NCI-H446 (cell line): ENCODE measurements at places on chromosomes 4 and X.

- DNase-seq: no peak
Observed at GRCh38 chr4:15488136-15488535, 18.5 kb downstream of the CC2D2A start.

GRCh38 chr4:67608027-67608426 is 49.5 kb downstream of the STAP1 start:
- DNase-seq: no peak

- DNase-seq: no peak
Observed at GRCh38 chr4:76012388-76012801, 5.1 kb upstream of the CXCL9 start.

DNA sequence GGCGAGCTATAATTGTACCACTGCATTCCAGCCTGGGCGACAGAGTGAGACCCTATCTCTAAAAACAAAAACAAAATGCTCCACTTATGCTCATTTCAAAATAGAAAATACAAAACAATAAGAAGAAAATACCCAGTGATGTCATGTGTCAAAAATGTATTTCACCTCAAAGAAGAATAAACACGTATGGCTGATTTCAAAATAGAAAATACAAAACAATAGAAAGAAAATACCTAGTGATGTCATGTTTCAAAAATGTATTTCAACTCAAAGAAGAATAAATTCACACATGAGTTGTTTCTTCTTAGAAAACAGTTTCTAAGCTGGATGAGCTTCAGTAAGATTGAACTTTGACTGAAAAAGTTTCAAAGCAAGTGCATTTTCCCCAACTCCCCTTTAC is 20.3 kb upstream of the PDCL2 start:
- no peak for DNase-seq

DNA sequence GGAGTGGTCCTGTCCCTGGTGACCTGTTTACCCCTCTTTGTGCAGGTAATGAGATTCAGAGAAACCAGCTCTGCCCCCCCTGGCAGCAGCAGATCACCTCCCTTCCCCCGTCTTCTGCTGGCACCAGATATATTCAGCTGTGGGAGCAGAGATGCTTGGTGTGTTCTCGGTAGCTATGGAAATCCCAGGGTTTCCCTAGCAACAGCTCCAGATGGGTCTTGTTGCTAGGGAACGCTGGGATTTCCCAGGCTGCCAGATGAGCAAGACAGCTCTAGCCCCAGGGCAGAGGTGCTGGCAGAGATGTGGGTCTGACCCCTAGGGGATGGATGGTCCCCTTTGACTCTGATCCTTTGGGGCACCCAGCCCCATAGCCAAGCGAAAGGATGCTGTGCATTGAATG is 20.2 kb downstream of the CETN2 start:
- DNase-seq: no peak

- DNase-seq: no peak
Observed at GRCh38 chr4:153152501-153153338, 51.5 kb upstream of the TRIM2 start.

DNA sequence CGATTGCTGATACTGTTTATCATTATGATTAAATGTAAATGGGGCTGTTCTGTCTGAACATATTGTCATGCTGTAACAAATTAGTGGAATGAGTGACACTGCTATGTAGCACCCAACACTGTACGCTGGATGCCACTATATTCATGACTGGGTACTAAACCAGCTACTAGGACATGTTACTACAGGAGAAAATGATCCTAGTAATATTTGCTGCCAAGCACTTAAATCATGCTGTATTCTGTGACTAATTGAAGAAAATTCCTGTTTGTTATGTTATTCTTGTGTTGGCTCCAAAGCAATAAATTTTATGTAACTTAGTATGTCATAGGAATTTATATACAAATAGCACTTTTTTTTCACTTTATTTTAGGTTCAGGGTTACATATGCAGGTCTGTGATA is 804.2 kb downstream of the CENPC start:
- DNase-seq: no peak

DNA sequence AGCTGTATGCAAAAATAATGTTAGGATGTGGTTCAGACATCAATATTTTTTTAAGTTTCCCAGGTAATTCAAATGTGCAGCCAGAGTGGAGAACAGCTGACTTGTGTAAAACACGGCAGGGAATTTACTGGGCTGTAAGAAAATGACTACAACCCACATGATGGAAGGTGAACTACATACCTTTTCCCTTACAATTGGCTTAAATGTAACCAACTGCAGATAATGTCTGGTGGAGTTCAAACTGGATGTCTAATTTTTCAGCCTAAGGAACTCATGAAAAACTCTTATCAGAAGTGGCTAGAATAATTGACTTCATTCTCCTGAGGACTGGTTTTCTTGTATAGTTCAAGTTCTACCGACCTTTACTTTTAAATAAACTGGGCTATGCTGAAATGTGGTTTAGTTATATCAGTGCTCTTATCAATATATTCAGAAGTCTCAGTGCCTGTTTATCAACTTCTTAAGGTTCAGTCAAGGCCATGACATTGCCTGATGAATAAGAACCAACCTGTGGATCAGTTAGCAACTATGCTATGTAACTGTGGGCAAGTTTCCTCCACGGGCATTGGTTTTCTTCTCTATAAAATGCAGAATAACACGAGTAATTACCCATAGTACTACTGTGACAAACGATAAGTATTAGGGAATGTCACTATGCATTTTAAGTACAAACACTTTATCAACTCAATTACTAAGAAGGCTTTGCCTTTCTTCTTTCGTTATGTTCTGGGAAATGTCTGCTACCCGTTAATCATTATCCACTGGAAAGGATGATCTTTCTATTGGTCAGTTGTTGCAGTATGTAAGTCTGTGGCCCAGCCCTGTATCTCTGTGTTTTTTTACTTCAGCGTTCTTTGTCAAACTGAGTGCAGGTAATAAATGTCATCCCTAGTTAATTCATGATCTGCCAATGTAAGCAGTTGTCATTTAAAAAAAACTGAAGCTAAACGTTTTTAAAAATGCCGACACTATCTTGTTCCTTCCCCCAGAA is 181.6 kb downstream of the PCDH7 start:
- no peak for DNase-seq

- DNase-seq: no peak
Observed at GRCh38 chr4:151882072-151882803, 121.4 kb upstream of the GATB start.

DNA sequence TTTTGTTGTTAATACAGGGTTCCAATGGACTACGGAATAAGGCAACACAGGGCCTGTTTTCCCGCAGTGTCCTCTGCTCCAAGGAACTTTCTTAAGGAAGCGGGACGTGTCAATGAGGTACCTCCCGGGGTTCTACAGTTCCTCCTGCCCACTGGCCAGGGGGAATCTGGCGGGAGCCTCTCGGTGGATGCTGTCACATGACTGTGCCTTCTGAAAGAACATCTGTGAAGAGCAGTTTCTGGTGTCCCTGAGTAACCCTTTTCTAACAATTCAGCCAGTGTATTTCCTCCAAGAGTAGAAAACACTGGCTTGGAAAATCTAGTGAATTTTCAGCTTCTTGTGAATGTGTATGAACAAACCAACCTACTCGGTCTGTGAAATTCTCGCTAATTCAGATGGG is 32.7 kb downstream of the MFAP3L start:
- DNase-seq: no peak

DNA sequence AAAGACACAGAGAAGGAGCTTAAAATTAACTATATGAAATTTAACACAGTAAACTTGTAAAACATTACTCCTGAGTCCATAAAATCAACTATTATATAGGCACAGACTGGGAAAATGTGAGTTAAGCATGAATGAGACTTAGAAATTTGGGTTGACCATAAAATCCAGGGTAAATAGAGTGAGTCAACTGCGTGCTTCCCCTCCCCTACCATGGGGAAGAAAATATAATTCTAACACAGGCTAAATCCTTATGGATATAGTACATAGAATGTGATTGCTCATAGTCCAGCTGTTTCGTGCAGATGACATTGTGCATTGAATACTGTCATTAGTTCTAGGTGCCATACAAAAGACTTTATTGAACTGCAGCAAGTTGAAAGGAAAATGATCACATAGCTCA is 42.2 kb downstream of the KLHL5 start:
- DNase-seq: no peak

DNA sequence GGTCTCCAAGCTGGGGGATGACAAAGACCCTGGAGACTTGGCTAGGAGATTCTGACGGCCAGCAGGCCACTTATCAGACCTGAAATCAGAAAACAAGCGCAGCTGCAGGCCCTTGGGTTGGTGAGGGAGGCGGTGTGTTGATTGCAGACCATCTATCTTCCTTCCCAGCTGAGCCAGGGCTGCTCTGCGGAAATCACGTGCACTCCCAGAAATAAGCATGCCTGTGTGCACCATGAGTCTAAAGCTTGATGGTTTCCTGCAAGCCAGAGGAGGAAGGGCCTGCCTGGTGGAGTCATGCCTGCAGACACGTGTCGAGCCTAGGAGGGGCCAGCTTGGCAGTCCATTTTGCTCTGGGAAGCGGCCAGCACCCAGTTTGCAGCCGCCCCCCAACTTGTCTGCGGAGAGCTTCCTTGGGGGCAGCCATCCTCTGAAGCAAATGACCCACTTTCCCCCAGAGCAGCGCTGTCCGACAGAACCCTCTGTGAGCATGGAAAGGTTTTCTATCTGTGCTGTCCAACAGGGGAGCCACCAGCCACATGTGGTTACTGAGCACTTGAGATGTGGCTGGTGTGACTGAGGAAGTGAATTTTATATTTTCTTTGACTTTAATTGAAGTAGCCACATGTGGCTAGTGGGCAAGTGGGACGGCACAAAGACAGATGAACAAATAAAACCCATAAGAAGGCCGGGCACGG is 175.7 kb upstream of the BCOR start:
- no peak for DNase-seq

- DNase-seq: no peak
Observed at GRCh38 chrX:119062750-119063374, 9.9 kb upstream of the CT47C1 start.

DNA sequence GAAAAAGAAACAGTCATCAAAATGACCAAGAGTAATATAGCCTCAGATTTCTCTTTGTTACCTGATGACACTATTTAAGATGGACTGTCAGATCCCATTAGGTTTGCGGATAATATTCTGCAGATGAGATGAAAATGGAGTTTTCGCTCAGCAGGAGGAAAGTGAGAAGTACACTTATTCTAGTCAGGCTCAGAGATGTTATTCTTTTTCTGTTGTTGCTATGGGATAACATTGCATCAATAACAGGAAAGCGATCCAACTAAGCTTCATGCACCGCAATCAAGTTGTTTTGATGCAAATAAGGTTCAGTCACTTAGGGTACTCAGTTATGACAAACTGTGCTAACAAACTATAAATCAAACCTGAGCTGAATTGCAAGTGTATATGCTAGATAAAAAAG is 415.0 kb downstream of the CCSER1 start:
- DNase-seq: no peak

DNA sequence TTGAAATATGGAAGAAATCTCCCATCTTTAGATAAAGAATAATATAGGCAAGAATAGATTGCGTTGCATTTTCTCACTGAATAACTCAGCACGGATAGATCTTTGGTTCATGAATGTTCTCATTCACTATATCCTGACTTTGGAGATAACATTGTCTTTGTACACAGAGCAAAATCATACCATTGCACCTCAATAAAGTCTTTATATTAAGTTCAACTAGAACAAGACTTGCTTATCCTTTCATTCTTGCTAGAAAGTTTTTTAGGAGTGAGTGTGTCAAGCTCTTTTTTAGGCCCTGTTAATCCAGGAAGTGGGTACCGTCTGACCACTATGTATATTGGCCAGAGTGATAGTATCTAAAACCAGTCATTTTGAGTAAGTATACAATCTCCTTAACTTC is 658.7 kb downstream of the FSTL5 start:
- DNase-seq: no peak

DNA sequence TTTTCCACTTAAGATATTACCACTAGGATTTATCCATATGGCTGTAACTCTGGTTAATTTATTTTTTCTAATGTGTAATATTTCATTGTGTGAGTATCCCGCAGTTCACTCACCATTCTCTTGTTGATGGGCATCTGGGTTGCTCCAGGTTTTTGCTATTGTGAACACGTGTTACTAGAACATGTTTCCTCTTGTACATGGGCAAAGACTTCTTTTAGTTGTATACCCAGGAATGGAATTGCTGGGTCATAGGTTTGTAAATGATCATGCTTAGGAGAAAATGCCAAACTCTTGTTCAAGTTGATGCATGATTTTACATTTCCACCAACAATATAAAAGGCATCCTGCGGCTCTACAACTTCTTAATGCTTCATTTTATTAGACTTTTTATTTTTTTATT is 26.8 kb downstream of the SYNPO2 start:
- DNase-seq: no peak

DNA sequence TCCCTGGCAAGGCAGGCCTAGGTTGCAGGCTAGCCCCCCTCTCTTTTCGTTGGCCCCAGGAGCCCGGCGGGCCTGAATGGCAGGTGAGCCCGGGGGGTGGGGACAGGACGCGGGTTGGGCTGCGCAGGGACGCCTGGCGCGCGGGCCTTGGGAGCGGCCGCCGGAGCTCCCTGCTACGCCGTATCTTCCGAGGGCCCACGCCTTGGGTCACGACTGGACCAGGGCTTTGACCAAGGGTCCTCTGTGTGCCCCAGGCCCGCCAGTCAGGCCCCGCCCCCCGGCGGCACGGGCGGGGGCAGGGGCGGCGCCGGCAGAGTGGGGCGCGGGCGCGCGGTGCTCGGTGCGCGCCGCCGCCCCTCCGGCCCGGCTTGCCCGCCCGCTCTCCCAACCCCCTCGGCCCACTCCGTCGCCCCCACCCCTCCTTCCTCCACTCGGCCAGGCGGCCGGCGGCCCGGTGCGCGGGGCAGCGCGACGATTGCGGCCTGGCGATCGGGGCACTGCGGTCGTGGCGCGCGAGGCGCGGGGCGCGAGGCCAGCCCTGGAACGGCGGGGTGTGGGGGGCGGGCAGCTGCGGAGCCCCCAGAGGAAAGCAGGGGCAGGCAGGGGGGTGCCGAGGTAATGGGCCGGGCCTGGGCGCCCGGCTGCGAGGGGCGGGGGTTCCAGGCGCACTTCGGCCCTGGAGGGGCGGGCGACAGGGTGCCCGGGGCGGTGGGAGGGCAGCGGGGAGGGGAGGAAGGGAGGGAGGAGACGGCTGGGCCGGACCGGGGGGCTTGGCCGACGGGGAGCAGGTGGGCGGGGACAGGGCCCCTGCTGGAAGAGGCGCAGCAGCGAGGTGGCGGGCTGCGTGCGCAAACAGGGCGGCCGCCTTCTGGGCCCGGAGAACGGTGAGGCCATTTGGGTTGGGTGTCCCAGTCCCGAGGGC is at the start of gene PRRG3:
Gene PRRG3, plus strand, starts transcription at position 798 of the 922 bp plus-strand sequence. CDS start 3,357 bp downstream, outside the sequence.
- no peak for DNase-seq

DNA sequence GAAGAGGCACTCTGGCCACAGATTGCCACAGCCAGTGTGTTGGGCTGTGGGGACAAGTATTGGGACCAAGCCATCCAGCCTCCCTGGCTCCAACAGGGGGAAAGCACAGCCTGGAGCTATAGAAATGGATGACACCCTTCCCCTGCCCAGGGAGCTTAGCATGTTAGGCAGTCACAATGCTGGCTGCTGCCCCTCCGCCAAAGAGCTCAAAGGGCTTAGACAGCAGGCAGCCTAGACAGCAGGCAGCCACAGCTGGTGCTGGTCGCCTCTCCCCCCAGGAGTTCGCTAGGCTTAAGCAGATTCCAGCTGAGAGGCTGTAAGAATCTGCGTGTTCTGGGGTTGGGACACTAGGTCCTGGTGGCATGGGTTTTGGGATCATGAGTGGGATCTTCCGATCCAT is 94.5 kb upstream of the MXRA5 start:
- no peak for DNase-seq

GRCh38 chr4:86848136-86848535 is 1.0 kb downstream of the SLC10A6 start:
- DNase-seq: no peak
